ENCODE measurements at places on chromosomes 2 and 18.

- no peak for DNase-seq
Measured at GRCh38 chr2:220785178-220785577, 786.9 kb downstream of the EPHA4 start.

GRCh38 chr2:73594251-73594650 lies 48.0 kb downstream of the NAT8 start:
- no peak for DNase-seq

DNA sequence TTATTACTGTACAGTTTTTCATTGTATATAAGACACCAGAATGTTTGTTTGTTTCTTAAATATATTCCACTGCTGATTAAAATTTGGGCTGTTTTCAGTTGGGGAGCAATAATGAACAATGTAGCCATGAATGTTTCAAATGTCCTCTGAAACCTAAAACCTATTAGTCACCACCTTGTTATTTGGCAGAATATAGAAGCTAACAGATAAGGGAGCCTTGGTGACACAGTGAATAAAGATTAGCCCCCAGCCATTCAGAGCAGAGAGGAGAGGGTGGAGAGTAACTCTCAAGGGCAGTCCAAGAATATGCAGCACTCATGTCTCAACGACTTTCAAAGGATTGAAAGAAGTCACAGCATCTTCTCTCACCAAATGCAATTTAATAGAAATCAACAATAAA lies 43.1 kb upstream of the ATP8B1 start:
- peak; percentile 81 for DNase-seq

- DNase-seq, result no peak
Measured at GRCh38 chr2:200212862-200213425, 93.5 kb upstream of the SPATS2L start.

- DNase-seq, result no peak
Measured at GRCh38 chr2:12543978-12544558, 172.7 kb upstream of the TRIB2 start.

DNA sequence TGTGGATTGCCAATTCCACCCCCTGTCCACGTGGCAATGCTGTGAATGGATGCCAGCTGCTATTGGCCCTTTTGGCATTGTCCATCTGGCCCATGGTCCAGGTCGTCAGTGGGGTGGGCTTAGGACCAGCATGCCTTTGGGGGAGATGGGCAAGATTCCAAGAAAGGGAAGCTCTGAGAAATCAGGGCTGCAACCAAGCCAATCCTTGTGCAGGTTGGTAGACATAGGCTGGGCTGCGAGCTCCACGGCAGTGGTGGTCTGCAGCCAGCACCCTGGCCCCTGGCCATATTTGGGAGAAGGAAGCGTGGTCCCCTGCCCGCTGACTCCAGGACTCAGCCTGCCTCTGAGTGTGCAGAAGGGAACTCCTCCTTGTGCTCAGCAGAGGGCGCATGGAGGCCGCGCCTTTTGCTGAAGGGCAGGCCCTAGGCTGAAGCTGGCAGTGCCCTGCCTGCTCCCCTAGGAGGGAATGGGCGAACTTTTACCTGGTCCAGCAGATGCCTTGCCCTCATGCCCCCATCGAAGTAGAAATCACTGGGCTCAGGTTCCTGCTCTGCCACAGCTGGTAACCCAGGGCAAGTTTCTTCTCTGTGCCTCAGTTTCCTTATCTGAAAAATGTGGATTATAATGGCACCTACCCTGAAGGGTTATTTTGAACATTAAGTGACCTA lies 5.4 kb downstream of the SPR start:
- DNase-seq, result peak; percentile 49

DNA sequence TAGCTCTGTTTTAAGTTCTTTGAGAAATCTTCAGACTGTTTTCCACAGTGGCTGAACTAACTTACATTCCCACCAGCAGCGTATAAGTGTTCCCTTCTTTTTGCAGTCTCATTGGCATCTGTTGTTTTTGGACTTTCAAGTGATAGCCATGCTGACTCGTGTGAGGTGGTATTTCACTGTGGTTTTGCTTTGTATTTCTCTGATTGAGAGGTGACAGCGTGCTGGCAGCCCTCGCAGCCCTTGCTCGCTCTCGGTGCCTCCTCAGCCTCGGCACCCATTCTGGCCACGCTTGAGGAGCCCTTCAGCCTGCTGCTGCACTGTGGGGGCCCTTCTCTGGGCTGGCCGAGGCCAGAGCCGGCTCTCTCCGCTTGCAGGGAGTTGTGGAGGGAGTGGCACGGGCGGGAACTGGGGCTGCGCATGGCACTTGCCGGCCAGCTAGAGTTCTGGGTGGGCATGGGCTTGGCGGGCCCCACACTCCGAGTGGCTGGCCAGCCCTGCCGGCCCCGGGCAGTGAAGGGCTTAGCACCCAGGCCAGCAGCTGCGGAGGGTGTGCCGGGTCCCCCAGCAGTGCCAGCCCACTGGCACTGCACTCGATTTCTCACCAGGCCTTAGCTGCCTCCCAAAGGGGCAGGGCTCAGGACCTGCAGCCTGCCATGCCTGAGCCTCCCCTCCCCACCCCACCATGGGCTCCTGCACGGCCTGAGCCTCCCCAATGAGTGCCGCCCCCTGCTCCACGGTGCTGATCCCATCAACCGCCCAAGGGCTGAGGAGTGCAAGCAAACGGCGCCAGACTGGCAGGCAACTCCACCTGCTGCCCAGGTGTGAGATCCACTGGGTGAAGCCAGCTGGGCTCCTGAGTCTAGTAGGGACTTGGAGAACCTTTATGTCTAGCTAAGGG lies 151.8 kb downstream of the IRS1 start:
- DNase-seq, result no peak

GRCh38 chr2:39203382-39203781 lies 40.4 kb downstream of the CDKL4 start:
- no peak for DNase-seq

- DNase-seq, result peak; percentile 81
Measured at GRCh38 chr18:808086-808485, 4.0 kb downstream of the YES1 start.

GRCh38 chr2:107627926-107628325 lies 198.8 kb upstream of the RGPD4 start:
- peak; percentile 8 for DNase-seq

- DNase-seq, result peak; percentile 52
Measured at GRCh38 chr2:56749152-56749752, 565.5 kb downstream of the CCDC85A start.

DNA sequence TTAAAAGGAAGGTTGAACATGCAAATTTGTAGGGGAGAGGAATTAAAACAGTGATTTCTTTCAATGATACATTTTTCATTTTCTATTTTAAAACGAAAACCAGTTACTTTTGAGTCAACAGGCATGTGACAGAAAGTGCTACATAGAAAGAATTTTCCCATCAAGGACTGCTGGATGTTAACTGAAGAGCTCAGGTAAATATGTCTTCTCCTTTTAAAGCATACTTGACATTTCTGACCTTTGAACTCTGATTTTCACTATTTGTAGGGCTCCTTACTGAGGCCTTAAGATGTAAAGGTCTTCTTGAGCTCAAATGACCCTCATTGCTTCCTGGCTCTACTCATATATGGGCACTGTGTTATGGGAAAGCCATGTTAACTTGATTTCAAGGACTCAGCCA lies 32.4 kb downstream of the FIGN start:
- no peak for DNase-seq

DNA sequence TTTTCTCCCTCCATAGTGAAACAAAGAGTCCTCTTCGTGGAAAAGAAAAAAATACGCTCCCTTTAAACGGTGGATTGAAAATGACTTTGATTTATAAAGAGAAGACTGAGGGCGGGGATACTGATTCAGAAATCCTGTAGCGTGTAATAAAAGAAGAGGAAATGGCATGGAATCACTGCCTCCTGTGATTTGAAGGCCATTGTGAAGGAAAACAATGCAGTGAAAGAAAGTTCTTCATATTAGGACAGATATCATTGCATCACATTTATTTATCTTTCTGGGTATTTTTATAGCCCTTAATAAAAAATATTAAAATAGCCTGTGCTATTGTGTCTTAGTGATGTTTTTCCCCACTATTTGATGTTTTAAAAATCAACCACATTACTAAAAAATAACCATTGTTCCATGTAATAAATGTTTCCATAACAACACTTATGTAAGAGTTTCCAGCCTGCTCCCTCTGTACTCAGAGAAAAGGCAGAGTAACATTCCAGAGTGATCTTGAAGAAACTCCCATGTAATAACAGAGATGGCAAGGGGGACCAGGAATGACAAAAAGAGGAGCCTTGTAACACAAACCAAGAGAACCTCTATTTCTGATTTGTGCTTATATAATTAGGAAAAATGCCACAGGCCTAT lies 8.0 kb downstream of the MRPL33 start:
- DNase-seq, result no peak

- DNase-seq, result no peak
Measured at GRCh38 chr2:112343827-112344585, 68.6 kb downstream of the ZC3H6 start.

- DNase-seq, result peak; percentile 58
Measured at GRCh38 chr2:38465789-38466127, 88.7 kb upstream of the ATL2 start.

DNA sequence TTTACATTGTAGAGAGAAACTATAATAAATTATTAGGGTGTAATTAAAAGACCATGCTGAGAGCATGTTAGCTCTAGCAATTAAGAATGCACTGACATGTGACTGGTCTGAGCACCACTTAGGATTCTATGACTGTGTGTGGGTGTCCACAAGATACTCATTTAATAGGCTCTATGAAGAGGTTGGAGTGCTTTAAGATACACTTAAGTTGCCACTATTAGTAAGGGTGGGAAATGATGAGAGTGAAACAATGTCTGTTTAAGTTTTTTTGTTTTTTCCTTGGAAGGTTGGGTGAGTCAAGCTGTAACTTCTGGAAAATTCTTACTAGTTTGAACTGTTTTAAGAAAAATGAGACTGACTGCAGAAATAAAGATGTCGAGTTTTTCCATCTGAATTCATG lies 1.8 kb upstream of the FAP start:
- no peak for DNase-seq

DNA sequence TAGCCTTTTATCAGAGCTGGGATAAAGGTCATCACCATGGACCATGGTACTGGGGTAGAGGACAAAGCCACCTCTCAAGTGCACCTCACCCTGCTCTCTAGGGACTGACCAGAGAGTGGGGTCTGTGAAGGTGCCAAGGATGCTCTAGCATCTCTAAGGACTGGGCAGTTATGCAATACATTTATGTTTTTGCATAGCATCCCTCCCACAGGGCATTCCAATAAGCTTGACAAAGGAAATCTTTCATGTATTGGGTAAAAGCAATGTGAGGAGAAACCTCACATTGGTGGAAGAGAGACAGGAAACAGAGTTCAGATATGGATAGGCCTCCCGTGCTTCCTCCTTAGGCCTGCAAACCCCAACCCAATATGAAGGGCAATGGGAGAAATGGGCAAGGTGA lies 31.6 kb downstream of the STK39 start:
- DNase-seq, result no peak

DNA sequence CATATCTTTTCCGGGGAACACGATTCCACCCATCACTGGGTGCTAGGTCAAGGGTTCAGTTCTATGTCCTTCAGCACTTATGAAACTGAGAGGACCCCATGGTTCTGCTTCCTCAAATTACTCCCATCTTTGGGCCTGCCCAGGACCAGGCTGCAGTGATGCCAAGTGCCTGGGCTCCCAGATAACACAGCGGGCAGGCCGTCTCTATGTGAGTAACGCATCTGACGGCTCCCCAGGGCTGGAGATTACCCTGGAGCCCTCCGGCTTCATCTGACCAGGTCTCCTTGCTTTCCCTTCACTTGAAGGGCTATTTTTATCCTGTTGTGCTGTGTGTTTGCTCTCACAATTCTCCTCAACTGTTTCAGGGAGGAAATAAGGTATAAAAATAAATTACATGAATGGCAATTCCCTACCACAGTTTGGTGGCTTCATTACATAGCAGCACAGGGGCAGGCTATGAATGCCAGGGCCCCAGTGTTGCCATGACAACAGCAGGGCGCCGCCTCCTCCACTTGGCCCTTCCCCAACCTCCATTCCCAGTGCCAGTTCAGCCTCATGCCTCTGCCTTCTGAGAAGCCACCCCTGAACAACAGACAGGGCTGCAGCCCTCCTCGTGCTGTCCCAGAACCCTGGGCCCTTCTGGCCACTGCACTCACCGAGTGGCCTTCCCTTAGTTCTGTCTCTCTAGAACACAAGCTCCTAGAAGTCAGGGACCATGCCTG lies 25.4 kb upstream of the TMEM131 start:
- DNase-seq, result no peak

GRCh38 chr2:17122887-17123501 lies 395.2 kb downstream of the RAD51AP2 start:
- DNase-seq, result peak; percentile 88

All from OCI-M1 (cell line).